Activated naive CD8-positive, alpha-beta T cell treated with anti-CD3 and anti-CD28 coated beads for 36 hours (primary cell): ENCODE measurements at places on chromosomes 7 and 10.

GRCh38 chr7:57342954-57343353 lies 107.0 kb upstream of the ZNF716 start:
- no peak for DNase-seq

DNA sequence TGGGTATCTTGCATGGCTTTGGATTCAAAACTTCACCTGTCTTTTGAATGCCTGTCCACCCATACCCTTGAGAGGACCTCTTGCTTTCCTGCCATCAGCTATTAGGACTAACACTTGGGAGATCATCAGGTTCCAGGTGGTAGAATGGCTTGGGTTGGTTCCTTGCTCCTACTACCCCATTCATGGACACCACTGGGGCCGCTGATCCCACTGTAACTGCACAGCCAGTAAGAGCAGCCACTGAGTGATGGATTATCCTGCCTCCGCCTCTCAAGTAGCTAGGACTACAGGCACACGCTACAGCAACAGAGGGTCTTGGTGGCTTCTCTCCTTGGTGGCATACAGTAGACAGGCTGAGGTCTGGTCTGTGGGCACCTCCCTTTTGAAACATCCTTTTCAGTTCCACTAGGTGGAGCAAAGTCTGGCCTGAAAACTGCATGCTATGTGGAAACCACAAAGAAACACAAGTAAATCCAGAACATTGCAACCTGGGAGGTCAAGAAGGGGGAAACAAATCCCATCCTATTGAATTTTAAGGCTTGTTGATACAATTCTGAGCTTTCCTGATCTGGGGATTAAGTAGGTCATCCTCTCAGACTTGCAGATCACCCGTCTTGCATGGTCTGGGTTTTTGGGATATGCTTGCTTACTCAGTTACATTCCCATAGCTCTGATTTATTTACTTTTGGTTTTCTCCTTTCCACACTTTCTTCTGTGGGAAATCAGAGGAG lies 9.4 kb downstream of the WBP1L start:
- DNase-seq = no peak

DNA sequence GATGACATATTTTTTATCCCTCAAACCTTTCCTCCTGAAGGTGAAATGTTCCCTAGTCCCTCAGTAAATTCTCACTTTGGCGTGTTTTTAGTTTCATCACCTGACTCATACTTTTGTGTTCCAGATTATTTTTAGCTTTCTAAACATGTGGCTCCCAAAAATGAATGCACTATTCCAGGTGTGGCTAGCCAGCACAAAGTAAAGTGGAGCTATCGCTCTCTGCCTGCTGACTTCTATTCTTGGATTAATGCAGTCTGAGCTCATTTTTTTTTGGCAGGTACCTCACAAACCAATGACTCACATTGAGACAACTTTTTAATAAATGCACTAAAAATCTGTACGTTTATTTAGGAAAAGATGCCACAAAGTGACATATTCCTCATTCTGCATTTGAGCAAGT lies 58.8 kb upstream of the LANCL2 start:
- no peak for DNase-seq

- no peak for DNase-seq
These were observed 11.1 kb downstream of the H2BK1 start for GRCh38 chr7:151198945-151199848.

- peak; percentile 69 for DNase-seq
These were observed 2.1 kb downstream of the SNX10 start for GRCh38 chr7:26293569-26294308.

DNA sequence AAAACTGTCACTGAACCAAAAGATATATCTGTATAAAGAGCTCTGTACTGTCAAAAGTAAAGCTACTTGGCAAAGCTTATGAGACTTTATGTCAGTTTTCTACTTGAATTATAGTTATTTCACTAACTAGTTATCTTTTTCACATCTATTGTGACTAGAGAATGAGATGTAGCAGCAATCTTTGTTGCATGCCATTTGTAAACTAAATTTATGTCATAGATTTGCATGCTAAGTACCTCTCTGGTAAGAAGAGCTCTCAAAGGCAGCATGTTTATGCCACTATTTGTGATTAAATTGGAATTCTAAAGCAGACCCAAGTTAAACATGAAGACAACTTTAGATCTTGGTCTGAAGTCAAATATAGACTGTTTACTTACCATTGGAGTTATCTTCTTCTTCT lies 300.6 kb downstream of the CNTNAP2 start:
- no peak for DNase-seq

DNA sequence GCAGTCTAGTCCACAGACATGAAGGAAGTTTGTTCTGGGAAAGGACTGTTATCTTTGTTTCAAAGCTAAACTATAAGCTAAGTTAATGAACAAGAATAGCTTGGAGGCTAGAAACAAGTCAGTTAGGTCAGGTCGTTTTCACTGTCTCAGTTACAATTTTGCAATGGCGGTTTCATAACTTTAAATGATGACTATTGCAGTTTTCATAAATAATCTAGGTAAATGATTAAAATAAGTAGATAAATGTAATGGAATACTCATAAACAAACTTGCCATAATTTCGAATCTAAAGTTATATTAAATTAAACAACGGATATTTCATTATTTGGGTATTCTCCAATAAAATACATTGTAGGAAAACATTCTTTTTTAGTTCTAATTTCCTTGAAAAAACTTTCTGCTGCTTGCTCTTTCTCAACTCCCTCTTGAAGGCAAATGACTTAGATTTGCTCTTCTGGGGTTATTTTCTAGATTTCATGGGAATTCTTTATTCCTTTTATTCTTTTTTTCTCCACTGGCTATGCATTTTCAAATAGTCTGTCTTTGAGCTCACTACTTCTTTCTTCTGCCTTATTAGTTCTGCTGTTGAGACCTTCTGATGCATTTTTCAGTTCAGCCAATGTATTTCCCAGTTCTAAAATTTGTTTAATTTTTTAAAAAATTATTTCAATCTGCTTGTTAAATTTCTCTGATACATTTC lies 103.8 kb upstream of the APBB1IP start:
- no peak for DNase-seq

GRCh38 chr10:26311383-26311940 lies 94.9 kb downstream of the GAD2 start:
- DNase-seq = no peak

DNA sequence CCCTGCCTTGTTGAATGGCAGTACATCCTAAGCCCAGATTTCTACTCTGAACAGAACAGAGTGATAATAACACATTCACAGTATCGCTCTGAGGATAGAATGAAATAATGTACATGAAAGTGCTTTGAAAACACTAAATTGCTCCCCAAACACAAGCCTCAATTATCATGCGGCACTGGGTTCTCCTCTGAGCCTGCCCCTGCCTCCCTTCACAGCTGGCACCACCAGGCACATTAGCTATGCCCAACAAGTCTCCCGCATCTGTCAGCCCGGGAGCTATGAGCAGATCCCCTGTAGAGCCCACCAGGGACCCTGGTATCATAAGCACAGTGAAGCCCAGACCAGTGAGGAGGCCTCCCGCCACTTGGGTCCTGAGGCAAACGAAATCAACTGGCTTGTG lies 405.5 kb downstream of the GRID1 start:
- no peak for DNase-seq
